ENCODE measurements at places on chromosomes 2 and 18.

- no peak for DNase-seq
Measured at GRCh38 chr2:12861344-12861930, 144.7 kb downstream of the TRIB2 start.

DNA sequence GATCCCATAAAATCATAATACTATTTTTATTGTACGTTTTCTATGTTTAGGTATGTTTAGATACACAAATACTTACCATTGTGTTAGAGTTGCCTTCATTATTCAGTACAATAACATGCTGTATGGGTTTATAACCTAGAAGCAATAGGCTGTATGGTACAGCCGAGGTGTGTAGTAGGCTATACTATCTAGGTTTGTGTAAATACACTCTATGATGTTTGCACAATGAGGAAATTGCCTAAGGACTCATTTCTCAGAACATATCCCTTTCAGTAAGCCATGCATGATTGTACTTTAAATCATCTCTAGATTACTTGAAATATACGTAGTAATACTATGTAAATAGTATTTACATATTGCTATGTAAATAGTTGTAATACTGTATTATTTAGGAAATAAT is 156.7 kb downstream of the CDCA7 start:
- DNase-seq: no peak

GRCh38 chr18:26407736-26408601 is 140.4 kb downstream of the KCTD1 start:
- no peak for DNase-seq

DNA sequence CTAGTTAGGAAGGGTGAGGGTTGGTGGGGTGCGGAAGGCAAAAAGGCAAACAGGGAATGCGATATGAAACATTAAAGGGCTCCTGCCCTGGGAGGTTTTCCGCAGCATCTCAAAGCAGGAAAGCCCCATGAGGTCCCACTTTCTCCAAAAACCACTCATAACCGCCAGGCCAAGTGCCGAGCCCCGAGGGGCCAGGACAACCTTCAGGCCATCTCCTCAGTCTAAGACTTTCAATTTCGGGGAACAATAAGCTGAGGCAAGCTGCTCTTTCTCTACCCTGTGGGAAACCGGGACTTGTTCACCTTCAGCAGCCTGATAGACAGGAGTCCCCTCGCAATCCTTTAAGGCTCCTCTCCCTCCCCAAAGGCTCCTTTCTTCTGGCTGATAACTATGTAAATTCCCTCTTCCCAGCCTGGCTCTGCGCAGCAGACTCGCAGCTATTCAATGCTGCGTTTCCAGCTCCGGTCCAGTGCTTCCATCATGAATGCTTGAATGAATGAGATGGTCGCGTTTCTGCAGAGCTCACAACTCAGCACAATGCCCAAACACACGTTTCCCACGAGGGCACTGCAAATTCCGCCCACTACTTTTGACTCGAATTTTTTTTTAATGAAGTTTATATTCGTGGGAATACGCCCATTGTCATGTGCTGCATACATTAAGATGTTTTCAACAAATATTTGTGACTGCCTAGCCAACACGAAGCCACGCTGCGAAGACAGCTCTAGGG is 1.4 kb downstream of the LAMA1 start:
- no peak for DNase-seq

GRCh38 chr2:41791523-41791922 is 256.3 kb upstream of the PKDCC start:
- DNase-seq: no peak

DNA sequence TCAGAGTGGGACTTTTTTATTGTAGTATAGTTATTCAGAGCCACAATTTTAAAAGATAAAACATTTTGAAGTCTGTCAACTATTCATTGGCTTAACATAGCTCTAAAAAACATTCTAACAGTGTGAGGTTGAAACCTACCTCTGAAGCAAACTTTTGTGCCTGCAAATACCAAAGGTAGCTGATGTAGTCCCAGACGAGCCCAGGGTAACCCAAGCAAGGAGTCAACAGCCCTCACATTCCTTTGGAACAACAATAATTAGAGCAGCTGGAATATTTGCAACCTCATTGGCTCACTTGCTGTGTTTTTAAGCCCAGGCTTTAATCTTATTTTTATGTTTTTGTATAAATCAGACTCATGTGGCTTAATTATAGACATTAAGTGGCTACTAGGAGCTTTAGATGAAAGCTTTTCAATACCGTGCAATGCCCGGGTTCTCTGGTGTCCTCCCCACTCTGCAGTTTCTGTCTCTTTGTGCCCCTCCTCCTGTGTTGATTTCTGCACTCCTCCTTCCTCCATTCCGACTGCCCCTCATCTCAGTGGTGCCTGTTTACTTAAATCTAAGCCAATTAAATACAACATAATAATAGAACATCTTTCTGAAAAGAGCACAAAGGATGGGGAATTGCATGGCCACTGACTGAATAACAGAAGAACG is 157.9 kb upstream of the UNC80 start:
- DNase-seq: no peak

- DNase-seq: no peak
Measured at GRCh38 chr18:6504605-6505497, 90.1 kb upstream of the L3MBTL4 start.

DNA sequence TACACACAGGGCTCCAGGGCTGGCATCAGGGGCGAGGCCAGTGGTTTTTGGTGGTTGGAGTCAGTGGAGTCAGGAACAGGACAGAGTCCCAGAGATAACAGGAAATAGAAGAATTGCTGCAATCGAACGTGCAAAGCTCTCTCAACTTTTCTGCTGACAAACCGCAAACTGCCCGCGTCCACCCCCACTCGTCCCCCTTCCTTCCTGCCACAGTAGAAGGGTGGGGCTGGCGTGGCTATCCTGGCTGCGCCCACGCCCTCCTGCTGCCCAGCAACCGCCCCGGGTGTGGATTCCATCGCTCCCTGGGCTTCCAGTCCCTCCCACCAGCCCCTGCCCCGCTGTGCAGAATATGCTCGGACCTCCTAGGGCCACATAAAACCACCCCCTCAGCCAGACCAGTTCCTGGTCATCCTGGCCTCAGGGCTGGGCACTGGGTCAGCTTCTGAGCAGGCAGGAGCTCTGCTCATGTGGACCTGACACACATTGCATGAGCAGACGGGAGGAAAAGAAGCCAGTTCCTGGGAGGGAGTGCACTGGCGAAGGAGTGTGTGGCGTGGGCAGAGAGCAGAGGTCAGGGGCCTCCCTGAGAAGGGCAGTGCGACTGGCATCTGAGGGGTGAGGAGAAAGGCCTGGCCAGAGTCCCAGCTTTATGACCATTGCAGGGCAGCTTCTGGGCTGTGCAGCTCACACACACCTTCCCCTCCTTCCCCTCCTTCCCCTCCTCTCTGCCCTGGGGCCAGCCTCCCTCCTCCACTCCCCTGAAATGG is 85.4 kb upstream of the ATG16L1 start:
- peak; percentile 18 for DNase-seq

DNA sequence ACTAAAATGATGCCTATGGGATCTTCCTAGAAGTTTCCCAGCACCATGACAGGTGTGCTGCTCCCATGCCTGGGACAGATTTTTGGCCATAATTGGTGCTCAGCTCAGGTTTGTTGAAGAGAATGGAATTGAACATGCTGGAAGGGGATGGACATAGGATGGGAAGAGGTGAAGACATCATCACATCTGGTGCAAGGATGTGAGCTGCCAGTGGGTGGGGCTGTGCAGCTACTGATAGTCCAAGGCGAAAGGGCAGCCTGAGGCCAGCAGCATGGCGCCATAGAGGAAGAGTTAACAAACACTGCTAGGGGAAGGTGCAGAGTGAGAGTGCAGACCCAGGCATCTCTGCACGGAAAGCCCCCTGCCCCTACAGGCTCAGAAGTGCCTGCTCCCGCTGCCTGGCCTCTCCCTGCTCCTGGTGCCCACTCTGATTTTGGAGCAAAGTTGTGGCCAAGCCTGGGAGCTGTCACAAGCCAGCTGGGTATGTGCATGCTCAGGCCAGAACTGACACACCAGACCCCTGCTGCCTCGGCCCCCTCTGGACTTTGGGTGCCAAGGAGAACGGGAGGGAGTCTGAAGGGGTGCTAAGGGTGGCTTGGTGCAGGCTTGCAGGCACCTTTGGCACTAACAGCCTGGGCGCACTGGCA is 178.6 kb downstream of the ZBTB7C start:
- DNase-seq: no peak

GRCh38 chr2:49237867-49238603 is 83.7 kb upstream of the FSHR start:
- no peak for DNase-seq

DNA sequence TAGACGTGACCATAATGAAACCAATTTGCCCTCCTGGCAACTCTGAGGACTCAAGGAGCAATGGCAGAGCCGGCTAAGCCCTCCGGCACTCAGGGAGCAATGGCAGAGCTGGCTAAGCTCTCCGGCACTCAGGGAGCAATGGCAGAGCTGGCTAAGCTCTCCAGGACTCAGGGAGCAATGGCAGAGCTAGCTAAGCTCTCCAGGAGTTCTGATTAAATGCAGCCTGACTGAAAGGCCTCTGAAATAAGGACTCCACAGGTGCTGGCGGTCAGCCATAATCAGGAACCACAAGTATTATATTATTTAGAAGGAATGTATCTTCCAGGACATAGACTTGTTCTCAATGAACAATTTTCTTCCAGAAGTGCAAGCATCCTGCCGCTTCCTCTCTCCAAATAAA is 65.2 kb downstream of the C2orf76 start:
- no peak for DNase-seq

DNA sequence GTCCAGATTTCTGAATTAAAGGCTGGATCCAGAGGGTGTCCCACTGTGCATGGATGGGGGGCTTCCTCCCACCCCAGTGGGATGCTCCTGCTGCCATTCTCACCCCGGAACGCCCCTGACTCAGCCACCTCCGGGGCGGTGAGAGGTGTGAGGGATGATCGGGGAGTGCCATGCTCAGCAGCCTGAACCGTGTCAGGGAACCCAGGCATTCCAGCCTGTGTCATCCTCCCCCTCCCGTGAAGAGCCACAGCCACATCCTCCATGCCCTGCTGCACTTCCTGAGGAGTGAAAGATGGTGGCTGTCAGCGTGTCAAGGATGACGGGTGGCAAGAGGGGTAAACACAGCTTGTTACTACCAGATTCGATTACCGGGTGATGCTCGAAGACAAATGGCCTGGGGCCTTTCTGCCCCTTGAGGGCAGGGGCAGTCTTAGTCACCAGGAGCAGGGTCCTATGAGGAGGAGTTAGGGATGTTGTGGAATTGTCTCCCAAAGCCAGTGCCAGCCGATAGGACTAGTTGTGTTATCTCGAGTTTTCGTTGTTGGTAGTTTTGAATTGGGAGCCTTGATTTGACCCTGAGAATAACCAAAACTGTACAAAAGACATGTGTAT is 80.8 kb downstream of the TCF7L1 start:
- DNase-seq: no peak

- peak; percentile 40 for DNase-seq
Measured at GRCh38 chr2:233976690-233977294, 59.6 kb downstream of the TRPM8 start.

DNA sequence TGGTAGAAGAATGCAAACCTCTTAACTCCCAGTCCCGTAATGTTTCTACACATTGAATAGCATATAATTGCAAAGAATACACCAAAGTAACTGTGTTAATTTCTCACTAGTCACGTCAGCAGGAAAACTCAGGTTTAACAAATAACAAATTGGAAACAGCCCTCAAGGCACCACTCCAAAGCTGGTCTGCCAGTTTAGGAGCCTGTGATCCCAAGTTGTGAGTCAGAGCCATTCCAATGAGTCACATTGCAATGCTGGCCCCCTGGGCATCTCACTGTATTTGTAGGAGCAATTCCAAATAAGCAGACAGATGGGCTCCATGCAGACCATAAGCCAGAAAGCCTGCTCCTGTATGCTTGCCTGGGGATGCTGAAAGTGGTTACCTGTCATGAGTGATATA is 143.2 kb upstream of the SETBP1 start:
- no peak for DNase-seq

DNA sequence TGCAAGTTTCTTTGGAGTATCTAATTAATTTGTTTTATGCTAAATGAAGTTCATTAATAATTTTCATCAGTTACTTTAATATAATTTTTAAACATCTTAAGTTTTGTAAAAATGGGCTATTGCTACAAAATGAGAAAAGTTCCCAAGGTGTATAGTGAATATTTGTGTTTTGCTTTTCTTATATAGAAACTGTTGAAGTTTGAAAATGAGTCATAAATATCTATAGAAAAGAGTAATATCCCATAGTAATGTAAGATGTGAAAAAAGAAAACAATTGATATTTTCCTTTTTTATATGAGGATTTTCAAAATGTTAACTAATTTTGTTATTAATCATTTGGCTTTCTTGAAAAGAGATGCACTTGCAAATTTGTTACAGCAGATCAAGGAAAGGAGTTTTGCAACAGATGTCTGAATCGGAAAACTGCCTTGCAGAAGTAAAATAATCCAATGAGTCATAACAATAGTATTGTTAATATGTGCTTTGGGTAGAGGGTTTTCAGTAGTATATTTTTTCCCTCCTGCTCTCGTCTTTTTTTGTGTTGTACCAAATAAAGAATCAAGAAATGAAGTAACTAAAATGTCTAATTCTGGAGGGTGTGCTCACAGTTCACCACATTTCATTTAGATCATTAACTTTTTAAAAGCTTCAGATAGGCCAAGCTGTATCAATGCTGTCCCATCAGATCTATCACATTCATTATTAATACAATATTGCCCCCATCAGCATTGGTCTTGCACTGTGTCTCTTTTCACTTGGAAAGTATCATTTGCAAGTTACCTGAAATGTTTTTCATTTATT is 15.5 kb downstream of the DUSP19 start:
- DNase-seq: no peak

DNA sequence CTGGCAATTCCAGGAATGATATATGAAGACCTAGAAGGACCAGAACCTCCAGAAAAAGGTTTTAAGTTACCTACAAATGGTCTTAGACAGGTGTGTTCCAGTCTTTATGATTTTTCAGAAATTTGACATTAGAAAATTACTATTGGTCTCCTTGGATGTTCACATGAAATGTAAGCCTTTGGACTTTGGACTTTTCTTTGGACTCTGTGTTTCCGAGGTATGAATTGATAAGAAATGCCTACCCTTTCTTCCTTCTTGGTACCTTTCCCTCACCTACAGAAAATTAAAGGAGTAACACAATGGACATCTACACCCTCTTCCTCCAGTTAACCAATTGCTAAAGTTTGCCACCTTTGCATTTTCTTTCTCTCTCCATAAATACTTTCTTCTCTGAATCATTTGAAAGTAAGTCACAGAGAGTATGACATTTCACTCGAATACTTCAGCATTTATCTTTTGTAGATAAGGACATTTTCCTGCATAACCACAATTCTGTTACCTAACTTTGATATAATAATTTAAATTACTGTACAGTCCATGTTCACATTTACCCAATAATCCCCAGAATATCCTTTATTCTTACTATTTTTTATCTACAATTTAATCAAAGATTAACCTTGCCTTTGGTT is 26.2 kb downstream of the CEP192 start:
- DNase-seq: no peak
